Activated T-helper 1 cell treated with anti-CD3 and anti-CD28 coated beads, Interleukin-2, amount 50 U/mL, for 16 hours (primary cell): ENCODE measurements at places on chromosomes 2 and 18.

- no peak for DNase-seq
Observed at GRCh38 chr2:127122361-127123027, 15.5 kb upstream of the BIN1 start.

DNA sequence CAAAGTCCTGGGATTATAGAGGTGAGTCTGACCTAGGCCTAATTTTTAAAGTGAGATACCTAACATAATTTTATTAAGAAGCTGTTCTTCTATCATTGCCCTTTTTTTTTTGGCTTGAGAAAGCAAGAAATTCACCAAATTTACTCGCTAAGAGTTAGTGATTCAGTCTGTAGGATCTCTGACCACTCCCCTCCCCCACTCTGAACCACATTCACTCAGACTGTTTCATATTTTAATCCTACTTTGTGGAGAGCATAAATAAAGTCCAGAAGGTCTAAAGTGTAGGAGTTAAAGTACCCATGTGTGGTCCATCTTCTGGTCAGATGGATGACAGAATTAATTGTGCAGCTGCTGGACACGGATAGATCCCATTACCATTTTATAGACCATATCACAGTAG, 115.8 kb upstream of the MGAT5 start:
- no peak for DNase-seq

- DNase-seq: no peak
Observed at GRCh38 chr18:35387152-35387571, 10.0 kb upstream of the ZNF396 start.

GRCh38 chr2:126749537-126749936, 93.6 kb downstream of the GYPC start:
- no peak for DNase-seq

DNA sequence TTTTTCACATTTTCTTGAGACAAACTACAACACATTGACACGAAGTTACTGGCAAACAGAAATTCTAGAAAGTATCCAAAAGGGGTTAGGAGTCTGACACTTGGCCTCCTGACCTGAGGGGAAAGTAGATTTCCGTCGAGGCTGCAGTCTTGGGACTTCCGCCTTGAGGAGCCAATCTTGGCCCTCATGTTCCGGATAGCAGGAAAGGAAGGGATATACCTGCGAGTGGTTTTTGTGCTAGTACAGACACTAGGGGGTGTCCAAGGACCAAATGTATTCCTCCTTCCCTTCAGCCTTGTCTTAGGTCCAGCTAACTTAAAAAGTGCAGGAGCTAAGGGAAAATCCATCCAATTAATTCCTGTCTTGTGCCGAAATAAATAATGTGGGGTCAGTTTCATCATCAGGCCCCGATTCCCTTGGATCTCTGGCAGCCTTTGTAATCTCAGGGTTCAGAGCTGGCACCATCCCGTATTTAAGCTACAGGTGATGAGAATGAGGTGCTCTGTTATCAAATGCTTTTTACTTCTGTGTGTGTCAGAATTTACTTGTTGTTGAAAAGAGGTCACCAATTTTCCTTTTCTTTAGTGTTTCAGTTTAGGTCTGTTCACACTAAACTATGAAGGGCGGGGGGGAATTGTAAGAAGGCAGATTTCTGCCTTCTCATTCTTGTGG, 330.2 kb upstream of the FANCL start:
- DNase-seq: no peak

DNA sequence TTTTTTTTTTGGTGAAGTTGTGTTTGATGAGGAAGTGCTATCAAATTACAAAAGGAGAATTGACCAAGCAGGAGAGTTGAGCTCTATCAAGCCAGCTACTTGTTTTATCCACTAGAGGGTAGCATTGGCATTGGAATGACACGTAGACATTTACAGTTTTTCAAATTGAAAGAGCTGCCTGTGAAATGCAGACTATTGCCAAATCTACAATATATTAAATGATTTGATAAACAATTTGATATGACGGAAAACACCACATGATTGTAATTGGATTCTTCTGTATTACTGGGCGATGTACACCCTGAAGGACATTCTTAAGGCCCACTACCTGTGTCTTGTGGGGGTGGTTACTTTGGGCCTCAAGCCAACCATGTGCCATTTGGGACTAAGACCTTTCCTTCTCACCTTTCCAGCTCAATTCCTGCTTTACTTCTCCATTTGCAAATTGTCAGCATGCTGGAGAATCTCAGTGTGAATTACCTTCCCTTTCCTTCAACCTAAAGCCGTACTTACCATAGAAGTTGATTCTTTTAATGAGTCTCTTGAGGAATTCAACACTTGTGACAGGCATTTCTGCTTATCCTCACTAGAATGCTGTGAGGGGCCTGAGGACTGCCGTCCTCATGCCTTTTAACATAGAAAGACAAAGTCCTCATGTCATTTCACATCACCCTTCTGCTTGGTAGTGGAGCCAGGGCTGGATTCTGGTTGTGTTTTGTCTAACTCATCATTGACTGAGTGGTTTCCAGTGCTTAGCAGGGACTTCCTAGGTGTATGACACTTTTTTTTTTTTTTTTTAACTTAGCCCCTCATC, 134.8 kb upstream of the THUMPD2 start:
- no peak for DNase-seq

DNA sequence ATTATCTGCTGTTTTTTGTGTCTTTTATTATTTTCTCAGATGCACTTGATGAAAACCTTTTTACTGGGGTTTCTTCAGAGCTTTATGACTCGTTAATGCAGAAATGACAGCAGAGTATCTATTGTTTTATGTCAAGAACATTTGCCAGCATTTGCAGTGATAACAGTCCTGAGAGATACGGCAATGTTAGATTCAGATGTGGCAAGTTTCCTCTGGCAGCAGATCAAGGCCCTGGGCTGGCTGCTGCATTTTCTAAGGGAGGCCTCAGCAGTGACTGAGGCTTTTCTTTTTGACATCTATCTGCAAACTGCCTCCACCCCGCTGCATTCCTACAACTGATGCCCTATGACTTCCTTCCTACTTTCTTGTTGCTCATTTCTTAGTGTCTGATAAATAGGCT, 40.2 kb downstream of the EFEMP1 start:
- no peak for DNase-seq

DNA sequence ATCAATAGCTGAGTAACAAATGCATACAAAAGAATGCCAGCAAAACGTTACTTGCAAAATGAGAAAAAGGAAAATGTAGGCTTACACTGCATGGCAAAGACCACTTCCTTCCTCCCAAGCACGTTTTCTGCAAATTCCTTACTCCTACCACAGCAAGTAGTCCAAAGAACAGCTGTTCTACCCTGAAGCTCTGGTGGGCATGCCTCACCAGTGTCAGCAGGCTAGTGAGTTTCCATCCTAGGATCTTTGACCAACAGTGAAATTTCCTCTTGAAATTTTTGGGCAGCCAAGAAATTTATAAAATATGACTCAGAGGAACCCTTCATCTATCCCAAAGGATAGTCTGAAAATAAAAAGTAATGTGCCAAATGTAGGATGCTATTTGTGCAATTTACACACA, 123.9 kb downstream of the ZNF532 start:
- no peak for DNase-seq

DNA sequence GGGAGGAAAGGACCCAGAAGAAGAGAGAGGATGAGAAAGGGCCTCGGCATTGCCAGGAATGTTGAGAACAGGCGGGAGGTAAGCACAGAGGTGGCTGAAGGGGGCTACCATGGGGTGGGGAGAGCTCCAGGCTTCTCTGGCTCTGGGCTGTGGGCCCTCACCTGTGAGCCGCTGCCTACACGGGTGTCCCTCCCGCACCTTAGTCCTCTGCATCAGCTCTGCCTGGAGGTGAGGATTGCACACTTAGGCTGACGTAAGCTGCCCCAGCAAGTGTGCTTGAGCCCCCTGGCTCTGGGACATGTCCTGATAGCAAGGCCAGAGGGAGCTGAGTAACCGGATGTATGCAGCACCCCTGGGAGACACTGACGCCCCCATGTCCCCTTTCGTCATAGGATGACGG, 33.9 kb downstream of the TMEM18 start:
- DNase-seq: no peak

- no peak for DNase-seq
Observed at GRCh38 chr2:31446848-31447247, 32.3 kb upstream of the XDH start.

- no peak for DNase-seq
Observed at GRCh38 chr2:10398496-10398895, 49.6 kb downstream of the ODC1 start.

- no peak for DNase-seq
Observed at GRCh38 chr2:128367601-128368359, 49.1 kb upstream of the HS6ST1 start.

DNA sequence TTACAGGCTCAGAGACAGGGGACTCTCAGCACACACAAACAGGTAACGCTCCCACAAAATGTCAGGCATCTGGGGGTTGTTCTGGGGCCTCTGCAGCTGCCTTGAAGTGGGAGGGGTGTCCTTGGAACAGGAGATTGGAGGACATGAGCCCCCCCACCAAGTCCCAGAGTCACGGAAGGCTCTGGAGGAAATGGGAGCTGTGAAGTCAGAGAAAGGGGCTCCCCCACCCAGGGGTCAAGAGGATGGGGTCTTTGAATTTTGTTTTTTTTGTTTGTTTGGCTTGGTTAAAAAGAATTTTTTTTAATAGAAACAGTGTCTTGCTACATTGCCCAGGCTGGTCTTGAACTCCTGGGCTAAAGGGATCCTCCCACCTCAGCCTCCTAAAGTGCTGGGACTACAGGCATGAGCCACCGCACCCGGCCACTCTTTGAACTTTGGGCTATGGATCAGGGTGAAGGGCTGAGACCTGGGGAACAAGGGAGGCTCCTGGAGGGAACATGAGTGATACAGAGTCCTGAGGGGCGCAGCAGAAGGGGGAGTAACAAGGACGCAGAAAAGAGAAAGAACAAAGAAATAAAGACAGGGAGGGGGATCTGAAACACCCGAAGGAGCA, 46.8 kb downstream of the TNS1 start:
- DNase-seq: no peak

DNA sequence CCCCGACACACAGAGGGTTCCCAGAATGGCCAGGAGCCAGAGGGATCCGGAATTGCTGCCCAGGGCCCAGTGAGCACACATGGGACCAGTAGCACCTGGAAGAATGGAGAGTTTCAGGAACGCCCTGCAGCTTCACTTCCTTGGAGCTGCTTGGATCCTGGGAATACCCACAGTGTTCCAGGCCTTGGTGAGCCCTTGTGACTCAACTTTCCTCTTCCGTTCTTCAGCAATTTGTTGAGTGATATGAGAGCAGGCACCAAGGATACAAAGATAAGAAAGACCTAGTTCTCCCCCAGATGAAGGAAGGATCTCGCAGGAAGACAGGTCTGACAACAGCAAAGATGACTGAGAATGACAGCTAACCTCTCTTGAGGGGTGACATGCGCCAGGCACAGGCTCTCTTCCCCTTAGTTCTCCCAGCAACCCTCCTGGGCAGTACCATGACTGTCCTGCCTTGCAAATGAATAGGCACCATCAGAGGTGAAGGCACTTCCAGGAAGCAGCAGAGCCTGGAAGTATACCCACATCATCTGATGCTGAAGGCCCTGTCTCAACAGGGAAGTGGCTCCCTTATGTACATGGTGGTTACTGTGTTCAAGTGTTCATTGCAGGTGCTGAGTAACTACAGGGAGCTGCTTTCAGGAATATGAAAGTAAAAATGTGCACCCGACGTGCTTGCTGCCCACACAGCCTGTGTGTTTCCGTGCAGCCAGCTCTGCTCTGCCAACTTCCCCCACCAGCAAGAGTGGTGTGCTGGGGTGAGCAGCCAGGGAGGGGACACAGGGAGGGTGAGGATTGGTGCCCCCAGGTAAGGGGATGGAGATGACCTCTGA, 116.2 kb downstream of the STPG4 start:
- no peak for DNase-seq

DNA sequence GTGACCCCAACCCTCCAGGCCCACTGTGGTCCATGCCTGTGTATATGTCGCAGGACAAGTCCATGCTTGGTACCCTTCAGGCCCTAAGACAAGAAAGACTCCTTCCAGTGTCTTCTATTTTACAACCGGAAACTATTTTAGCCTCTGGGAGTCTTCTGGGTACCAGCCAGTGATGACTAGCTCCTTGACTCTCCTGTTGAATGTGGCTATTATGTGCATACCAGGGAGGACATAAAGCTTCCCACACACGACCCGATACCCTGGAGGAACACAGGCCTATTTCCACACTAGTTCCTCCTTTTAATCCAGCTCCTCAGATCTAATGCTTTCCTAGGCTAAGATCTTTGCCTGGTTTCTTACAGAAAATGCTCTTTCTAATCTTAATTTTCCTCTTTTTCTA, 178.1 kb downstream of the NCKAP5 start:
- no peak for DNase-seq

GRCh38 chr2:109655287-109655686, 41.1 kb downstream of the SOWAHC start:
- DNase-seq: no peak

DNA sequence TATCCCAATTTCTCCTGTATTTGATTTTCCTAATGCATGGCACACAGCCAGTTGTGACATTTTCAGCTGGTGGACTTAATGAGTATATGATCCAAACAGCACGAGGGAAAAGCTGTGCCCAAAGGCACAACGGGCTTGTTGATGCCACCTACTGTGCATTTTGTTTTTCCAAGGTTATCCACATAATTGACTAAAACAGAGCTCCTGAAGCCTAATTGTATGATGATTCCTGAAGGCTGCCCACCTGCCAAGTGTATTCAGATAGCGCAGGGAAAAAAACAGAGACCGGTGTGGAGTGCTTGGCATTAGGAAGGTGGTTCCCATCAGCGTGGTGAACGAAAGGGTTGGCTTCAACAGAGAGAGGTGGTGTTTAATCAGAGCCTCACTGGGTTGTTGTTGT, 14.9 kb downstream of the RBMS1 start:
- no peak for DNase-seq

DNA sequence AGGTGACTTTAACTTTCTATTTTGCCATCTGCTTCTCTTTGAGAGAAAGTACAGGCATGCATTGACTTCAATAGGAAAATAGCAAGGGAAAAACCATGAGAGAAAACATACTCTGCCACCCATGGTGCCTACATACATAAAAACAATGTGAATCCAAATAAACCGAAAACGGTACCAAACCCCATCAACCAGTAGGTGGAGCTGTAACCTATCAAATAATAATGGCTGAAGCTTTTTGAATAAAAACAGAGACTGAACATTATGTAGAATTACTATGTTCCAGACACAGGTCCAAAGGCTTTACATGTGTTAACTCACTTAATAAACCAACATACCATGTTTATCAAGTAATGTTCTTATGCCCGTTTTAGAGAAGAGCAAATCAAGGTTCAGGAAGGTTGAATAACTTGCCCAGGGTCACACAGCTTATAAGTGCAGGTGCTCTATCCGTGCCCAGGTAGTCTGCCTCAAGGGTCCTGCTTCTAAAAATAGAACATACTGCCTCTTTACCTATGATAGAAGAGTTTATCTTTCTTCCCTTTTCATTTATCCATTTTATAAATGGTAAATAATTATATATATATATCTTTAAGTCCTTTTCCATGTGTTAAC, 293.9 kb upstream of the SYT4 start:
- no peak for DNase-seq
